ENCODE measurements at places on chromosomes 16 and 17. TPM values are rescaled to one million over a fixed set of nuclear protein-coding genes. Genes with fewer than 3 reads are reported as not detected.

The ATP1B2 gene
- not detected for total RNA-seq

The PAFAH1B1 gene
- total RNA-seq, result 191 TPM

The ZNF267 gene
- 11.4 TPM for total RNA-seq

The PLXDC1 gene
- 0.33 TPM for total RNA-seq

The PYY gene
- total RNA-seq, result not detected

The MYL4 gene
- not detected for total RNA-seq

The NPIPA2 gene
- total RNA-seq, result 4.1 TPM

The LPCAT2 gene
- total RNA-seq, result 173 TPM

The CLDN9 gene
- not detected for total RNA-seq

The MARVELD3 gene
- total RNA-seq, result 13.2 TPM

The SLC16A13 gene
- total RNA-seq, result 11.9 TPM

The RAB37 gene
- total RNA-seq, result not detected

The IL34 gene
- total RNA-seq, result 0.69 TPM

The KRT28 gene
- total RNA-seq, result not detected

The CES1 gene
- 0.50 TPM for total RNA-seq

The HOXB13 gene
- total RNA-seq, result not detected

The FGF11 gene
- total RNA-seq, result 20.2 TPM

The ZFP90 gene
- 26.8 TPM for total RNA-seq

The CCT6B gene
- 3.0 TPM for total RNA-seq

The AMZ2 gene
- total RNA-seq, result 207 TPM

The CPHXL2 gene
- total RNA-seq, result not detected

The ZG16B gene
- not detected for total RNA-seq

The SPOP gene
- total RNA-seq, result 36.0 TPM

The TLCD3B gene
- not detected for total RNA-seq

The WNT3 gene
- total RNA-seq, result 2.1 TPM

The AURKB gene
- total RNA-seq, result 1.8 TPM

The RTN4RL1 gene
- under 0.01 TPM for total RNA-seq

The PLA2G15 gene
- total RNA-seq, result 8.7 TPM

The PLA2G10 gene
- not detected for total RNA-seq

The GRB7 gene
- 14.6 TPM for total RNA-seq

The ULK2 gene
- 14.1 TPM for total RNA-seq

The TMC5 gene
- 0.33 TPM for total RNA-seq

The CFAP119 gene
- total RNA-seq, result 8.3 TPM

The TNFRSF17 gene
- not detected for total RNA-seq

The ASB16 gene
- total RNA-seq, result not detected

The KCNG4 gene
- not detected for total RNA-seq

The G6PC1 gene
- not detected for total RNA-seq

The CSH2 gene
- total RNA-seq, result not detected

The ALDH3A1 gene
- 21.8 TPM for total RNA-seq

The ALOX15B gene
- total RNA-seq, result 45.3 TPM

The CLDN7 gene
- 57.8 TPM for total RNA-seq

The EIF5A gene
- total RNA-seq, result 1,021 TPM

The CYGB gene
- 2.7 TPM for total RNA-seq

The TERB1 gene
- total RNA-seq, result 0.17 TPM

The NPIPA7 gene
- 2.5 TPM for total RNA-seq

The CHST6 gene
- 1.3 TPM for total RNA-seq

The TP53TG3 gene
- total RNA-seq, result not detected

The SSTR5 gene
- not detected for total RNA-seq

The TP53TG3F gene
- not detected for total RNA-seq

The DPEP3 gene
- not detected for total RNA-seq

The MMP2 gene
- 6.5 TPM for total RNA-seq

The SMIM5 gene
- total RNA-seq, result not detected

The MT1E gene
- 158 TPM for total RNA-seq

The NTHL1 gene
- total RNA-seq, result 16.9 TPM

The CCL1 gene
- total RNA-seq, result not detected

The KCNAB3 gene
- 1.7 TPM for total RNA-seq

The PRSS36 gene
- total RNA-seq, result under 0.01 TPM

The TP53TG3C gene
- total RNA-seq, result not detected

Data from mammary epithelial cell (primary cell).